ENCODE measurements at places on chromosomes 16 and 17. TPM values are rescaled to one million over a fixed set of nuclear protein-coding genes. Genes with fewer than 3 reads are reported as not detected.

GRCh38 chr17:47270946-47271705 is 17.5 kb downstream of the ITGB3 start:
- DNase-seq, result no peak

Gene APOBR
- 8.0 TPM for total RNA-seq

GRCh38 chr16:62408760-62409159 is 372.5 kb upstream of the CDH8 start:
- no peak for DNase-seq

Gene KRTAP3-2
- total RNA-seq, result not detected

- DNase-seq, result no peak
Observed at GRCh38 chr17:53780320-53780719, 42.4 kb upstream of the KIF2B start.

GRCh38 chr16:23216658-23217246 is 34.2 kb downstream of the SCNN1G start:
- DNase-seq, result no peak

Measured in CD8-positive, alpha-beta memory T cell (primary cell).